Stimulated activated CD4-positive, alpha-beta T cell treated with anti-CD3 and anti-CD28 coated beads, Interleukin-12 subunit alpha, Interleukin-12 subunit beta, amount 100 ng/mL, for 48 hours (primary cell): ENCODE measurements at places on chromosomes 13 and 19.

DNA sequence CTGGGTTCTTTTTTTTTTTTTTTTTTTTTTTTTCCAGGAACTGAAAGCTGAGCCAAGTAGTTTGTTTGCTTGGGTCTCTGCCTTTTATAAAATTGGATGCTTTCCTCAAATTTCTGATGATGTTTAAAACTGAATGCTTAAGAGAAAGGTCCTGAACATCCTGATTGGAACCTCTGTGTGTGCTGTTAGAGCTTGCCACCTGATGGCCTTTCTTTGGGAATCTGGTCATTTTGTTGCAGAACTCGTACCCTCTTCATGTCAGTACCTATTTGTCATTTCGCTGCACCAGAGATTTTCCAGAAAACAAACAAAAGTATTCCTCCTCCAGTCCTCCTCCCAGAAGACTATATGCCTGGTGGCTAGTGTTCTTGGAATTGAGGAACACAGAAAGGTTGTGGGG, 81.2 kb upstream of the KLF12 start:
- DNase-seq: no peak

GRCh38 chr13:109396266-109396665, 390.1 kb downstream of the IRS2 start:
- DNase-seq: no peak

DNA sequence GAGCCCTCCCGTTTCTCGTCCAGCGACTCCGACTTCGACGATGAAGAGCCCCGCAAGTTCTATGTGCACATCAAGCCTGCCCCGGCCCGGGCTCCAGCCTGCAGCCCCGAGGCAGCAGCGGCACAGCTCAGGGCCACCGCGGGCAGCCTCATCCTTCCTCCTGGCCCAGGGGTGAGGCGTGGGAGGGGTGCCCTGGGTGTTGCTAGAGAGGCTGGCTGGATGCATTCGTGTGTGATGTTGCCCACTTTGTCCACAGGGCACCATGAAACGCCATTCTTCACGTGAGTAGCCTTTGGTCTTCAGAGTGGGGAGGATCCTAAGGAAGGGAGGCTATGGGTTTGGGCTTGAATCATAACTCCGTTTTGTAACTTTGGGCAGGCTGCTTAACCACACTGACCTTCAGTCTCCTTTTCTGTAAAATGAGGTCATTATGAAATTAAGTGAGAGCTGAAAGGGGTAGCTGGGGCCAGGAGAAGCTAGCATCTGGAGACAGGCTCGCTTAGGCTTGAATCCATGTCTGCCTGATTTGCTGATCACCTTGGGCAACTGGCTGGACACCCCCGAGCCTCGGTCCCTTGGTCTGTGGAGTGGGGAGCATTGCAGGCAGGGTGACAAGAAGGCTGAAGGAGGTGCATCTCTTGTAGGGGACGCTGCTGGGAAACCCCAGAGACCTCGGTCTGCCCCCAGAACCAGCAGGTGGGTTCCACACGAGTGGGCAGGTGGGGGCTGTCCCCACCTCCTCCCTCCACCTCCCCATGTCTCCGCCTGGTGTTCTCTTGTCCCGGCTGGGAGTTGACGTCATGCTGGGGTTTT, 18.7 kb upstream of the B3GNT3 start:
- DNase-seq: no peak

GRCh38 chr19:5448374-5448773, 6.8 kb upstream of the ZNRF4 start:
- no peak for DNase-seq

GRCh38 chr13:46168341-46168740, 13.6 kb downstream of the LCP1 start:
- peak; percentile 53 for DNase-seq

- no peak for DNase-seq
These were observed 6.5 kb downstream of the LENG1 start for GRCh38 chr19:54152878-54153524.

- DNase-seq: no peak
These were observed 579.1 kb downstream of the KCTD12 start for GRCh38 chr13:76307142-76307541.

DNA sequence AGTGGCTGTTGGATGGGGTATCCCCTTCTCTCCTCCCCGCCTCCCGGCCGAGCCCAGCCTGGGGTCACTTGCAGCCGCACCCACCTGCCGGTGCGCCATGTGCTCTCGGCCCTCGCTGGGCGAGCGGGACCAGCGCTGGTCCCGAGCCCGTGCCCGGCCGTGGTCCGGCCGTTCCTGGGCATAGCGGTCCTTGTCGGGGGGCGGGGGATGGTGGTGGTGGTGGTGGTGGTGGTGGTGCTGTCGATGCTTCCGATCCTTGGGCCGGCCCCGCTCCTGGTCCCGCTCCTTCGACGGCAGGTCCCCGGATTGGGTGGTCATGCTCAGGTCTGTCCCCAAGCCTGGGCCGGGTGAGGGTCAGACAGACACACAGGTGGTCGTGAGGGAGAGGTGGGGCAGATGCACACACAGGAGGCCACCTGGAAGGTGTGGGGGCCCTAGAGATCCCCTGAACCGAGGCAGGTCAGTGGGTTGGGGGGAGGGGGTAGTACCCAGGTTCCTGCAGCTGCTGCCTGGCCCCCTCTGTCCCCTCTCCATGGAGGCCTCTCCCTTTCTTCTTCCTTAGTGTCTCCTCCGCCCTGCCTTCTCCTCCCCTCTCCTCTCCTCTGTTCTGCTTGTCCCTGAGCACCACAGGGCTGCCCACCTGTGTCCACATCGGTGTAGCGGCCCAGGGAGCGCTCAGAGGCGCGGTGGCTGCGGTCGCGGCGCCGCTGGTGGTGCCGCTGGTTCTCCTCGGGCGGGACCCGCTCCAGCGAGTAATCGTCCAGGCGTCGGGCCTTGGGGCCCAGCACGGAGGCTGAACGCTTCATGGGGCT, 58.7 kb downstream of the IER2 start:
- no peak for DNase-seq

- DNase-seq: no peak
These were observed 769 bp upstream of the TMEM272 start for GRCh38 chr13:51845574-51846318.

DNA sequence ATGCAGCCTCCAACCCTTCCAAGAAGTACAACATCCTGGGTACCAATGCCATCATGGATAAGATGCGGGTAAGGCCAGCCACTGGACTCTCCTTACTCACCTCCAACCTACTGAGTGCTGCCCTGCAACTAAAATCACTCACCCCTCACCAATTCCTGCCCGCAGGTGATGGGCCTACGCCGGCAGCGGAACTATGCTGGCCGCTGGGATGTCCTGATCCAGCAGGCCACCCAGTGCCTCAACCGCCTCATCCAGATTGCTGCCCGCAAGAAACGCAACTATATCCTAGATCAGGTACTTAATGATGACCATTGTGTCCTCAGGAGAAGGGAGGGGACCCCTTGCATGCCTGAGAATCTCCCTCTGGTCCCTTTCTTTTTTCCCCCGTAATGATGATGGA, 15.6 kb upstream of the CCDC97 start:
- no peak for DNase-seq

DNA sequence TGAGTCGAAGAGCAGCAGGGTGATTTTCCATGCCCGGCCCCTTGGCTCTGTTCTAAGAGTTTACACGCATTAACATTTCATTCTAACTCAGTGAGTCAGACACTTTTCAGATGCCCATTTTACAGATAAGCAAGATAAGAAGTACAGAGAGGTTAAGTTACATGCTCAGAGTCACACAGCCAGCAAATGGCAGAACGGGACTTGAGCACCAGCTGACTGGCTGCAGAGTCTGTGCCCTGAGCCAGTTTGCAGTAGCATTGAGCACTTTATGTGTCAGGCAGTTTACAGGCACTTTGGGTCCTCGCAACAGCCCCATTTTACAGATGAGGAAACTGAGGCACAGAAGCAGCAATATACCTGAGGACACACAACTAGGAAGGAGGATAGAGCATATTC, 19.0 kb downstream of the CCDC8 start:
- DNase-seq: no peak
